Common myeloid progenitor, CD34-positive (primary cell): ENCODE measurements at places on chromosomes 2 and 18.
A peak's percentile ranks its signal among the peaks of the same experiment; 100 is the strongest.

DNA sequence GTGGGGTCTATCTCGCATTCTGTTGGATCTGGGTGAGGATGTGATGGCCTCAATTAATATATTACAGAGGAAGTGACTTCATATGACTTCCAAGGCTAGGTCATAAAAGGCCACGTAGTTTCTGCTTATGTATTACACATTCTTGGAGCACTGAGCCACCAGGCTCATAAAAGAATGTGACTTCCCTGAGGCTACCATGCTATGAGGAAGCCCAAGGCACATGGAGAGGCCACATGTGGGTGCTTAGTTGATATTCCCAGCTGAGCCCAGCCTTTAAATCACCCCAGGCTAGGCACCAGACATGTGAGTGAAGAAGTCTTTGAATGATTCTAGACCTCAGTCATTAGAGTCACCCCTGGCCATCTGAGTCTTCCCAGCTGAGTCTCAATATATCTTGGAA is 13.3 kb upstream of the REEP1 start:
- DNase-seq = no peak

GRCh38 chr2:74983631-74984392 is 25.4 kb downstream of the POLE4 start:
- DNase-seq = no peak

- no peak for DNase-seq
These were observed 41.5 kb downstream of the SP140 start for GRCh38 chr2:230267059-230267458.

DNA sequence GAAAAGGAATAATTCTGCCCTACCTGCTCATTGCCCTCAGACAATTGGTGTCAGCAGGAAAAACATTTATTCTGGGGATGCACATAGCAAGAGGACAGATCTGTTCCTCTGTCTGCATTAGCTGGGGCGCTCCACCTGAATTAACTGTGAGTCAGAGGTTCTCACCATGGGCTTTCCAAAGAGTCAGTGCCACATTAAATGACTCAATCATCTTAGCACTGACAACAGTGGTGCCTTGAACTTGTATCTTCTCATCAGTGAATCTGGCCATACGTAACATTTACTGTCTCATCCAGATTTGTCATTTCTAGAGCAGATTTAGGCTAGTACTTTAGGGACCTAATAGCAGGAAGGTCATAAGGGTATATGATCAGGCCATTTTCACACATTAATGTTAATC is 358.1 kb upstream of the CRIM1 start:
- no peak for DNase-seq

- DNase-seq = no peak
These were observed 251.4 kb upstream of the UBE2E3 start for GRCh38 chr2:180728928-180729559.

DNA sequence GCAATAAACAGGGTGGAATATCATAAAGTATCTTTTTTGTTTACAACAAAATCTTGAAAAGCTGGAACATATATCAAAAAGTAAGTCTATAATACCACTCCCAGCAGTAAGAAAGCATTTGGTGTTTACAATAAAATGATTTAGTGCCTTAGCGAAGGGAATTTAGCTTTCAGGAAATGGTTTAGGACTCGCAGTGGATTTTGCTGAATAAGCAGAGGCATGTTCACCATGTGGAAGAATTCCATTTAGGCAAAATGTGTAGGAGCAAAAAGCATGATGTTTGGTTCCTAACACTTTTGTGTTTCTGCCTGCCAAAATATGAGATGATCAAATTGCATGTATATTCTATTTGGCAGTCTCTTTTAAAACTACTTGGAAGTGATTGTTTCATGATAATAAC is 163.6 kb downstream of the AGPS start:
- no peak for DNase-seq

DNA sequence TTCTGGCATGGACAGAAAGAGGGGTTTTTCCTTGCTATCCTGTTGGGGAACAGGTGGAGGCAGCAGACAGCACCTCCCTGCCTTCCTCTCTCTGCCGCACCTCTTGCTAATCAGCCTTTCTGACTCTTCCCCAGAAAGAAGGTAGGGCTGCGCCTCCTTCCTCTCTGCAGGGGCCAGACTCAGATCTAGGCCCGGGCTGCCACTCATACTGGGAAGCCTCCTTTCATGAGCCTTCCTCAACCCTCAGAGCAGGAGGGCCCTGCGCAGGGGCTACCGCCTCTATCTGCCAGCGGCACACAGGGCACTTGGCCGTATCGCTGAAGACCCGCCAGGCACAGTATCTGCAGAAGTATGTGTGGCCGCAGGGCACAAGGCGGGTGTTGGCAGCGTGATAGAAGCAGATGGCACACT is 7.1 kb downstream of the NEURL3 start:
- DNase-seq = peak; percentile 85
